ENCODE measurements at places on chromosomes 2 and 18.

GRCh38 chr2:119940856-119941255 is 72.0 kb upstream of the EPB41L5 start:
- H3K27ac ChIP-seq = no peak overlapping the region
- no peak for DNase-seq
- H3K36me3 ChIP-seq = no peaks in the 10 kb centered on the region
- no peak overlapping the region for H3K4me3 ChIP-seq
- H3K4me1 ChIP-seq = no peaks in the 10 kb centered on the region

- 0 out of 2 replicates have a peak overlapping the region, but pooled peaks have one; percentile 3 for H3K4me3 ChIP-seq
- no peaks in the 10 kb centered on the region for H3K27me3 ChIP-seq
- peak overlapping the region; percentile 98 for H3K27ac ChIP-seq
- DNase-seq = peak; percentile 97
Observed at GRCh38 chr2:207330912-207331311, 165.2 kb upstream of the KLF7 start.

DNA sequence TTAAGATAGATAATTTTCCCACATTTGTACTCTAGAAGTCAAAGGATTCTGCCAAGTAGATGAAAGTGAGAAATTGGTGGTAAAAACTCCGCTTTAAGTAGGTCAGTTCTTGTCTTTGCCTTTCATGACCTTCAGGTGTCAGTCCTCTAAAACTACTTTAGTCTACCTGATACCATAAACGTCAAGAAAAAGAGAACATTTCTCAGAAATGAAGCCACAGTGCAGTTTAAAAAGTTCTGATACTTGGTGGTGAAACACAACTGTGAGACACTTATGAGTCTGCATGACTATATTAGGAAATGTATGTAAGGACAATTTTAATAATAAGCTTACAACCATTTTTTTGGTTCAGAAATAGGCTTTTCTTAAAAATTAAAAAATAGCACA is 583.3 kb downstream of the SATB2 start:
- no peaks in the 10 kb centered on the region for H3K36me3 ChIP-seq
- H3K4me1 ChIP-seq = no peaks in the 10 kb centered on the region
- H3K27me3 ChIP-seq = no peaks in the 10 kb centered on the region

GRCh38 chr2:9753665-9754531 is 89.4 kb upstream of the TAF1B start:
- H3K36me3 ChIP-seq = no peaks in the 10 kb centered on the region
- DNase-seq = no peak
- no peak overlapping the region for H3K4me3 ChIP-seq
- H3K27ac ChIP-seq = peak overlapping the region; percentile 7

- no peak overlapping the region for H3K27ac ChIP-seq
- no peaks in the 10 kb centered on the region for H3K27me3 ChIP-seq
- H3K36me3 ChIP-seq = no peaks in the 10 kb centered on the region
Observed at GRCh38 chr18:5853253-5853652, 42.1 kb downstream of the TMEM200C start.

DNA sequence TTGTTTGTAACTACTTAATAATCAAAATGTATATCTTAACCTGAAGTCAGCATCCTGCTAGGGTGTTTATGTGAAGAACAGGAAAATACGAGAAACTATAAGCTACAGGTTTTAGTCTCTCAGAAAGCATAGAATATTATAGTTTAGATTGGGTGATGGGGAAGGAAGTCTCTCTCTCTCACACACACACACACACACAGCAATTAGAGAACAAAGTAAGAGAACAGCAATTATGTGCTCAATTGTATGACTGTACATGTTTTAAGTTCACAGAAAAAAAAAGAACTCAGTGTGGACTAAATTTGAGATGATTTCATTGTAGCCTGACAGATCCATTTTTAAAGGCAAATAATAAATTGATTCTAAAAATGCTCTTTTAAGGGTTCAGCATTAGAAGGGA is 94.3 kb upstream of the ZNF516 start:
- no peak overlapping the region for H3K27ac ChIP-seq
- no peak for DNase-seq
- H3K4me1 ChIP-seq = no peaks in the 10 kb centered on the region
- no peaks in the 10 kb centered on the region for H3K36me3 ChIP-seq

DNA sequence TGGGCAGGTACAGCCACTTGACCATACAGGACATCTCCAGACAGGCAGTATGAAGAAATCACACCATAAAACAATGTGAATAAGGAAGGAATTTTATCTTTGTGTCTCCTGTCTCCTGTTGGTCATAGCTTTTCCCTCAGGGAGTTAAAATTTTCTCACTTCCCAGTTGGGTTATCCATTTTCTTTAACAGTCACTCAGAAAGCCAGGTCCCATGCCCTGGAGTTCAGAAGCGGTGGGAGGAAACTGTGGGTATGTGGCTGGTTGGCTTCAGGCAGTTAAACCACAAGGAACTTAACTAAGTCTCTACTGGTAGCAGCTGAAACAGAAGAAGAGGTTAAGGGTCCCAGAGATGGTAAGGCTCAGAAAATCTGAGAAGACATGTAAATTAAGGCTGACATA is 6.5 kb upstream of the SMAD2 start:
- H3K36me3 ChIP-seq = no peaks in the 10 kb centered on the region
- H3K4me1 ChIP-seq = no peaks in the 10 kb centered on the region
- H3K27me3 ChIP-seq = no peaks in the 10 kb centered on the region
- no peak for DNase-seq

GRCh38 chr2:102796337-102796736 is 34.5 kb downstream of the TMEM182 start:
- no peaks in the 10 kb centered on the region for H3K36me3 ChIP-seq
- H3K4me3 ChIP-seq = no peak overlapping the region
- H3K4me1 ChIP-seq = no peaks in the 10 kb centered on the region
- H3K27ac ChIP-seq = no peak overlapping the region

DNA sequence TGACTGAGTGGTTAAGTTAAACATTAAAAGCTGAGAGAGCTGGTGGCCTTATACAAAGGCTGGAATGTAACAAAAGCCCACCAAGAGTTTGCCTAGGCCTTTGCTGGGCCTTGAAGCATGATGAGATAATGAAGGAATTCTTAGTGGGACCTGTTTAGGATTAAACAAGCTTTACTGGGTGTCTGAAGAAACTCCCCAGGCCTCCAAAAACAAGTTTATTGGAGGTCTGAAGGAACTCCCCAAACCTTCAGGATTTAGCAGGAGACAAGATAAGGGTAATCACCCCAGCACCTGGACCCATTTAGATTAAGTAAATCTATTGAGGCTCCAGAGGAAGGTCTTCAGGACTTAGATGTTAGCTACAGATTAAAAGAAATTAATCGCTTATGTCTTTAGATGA is 18.7 kb downstream of the PCARE start:
- DNase-seq = no peak
- H3K36me3 ChIP-seq = no peaks in the 10 kb centered on the region
- no peak overlapping the region for H3K4me3 ChIP-seq
- no peaks in the 10 kb centered on the region for H3K4me1 ChIP-seq
- no peak overlapping the region for H3K27ac ChIP-seq

DNA sequence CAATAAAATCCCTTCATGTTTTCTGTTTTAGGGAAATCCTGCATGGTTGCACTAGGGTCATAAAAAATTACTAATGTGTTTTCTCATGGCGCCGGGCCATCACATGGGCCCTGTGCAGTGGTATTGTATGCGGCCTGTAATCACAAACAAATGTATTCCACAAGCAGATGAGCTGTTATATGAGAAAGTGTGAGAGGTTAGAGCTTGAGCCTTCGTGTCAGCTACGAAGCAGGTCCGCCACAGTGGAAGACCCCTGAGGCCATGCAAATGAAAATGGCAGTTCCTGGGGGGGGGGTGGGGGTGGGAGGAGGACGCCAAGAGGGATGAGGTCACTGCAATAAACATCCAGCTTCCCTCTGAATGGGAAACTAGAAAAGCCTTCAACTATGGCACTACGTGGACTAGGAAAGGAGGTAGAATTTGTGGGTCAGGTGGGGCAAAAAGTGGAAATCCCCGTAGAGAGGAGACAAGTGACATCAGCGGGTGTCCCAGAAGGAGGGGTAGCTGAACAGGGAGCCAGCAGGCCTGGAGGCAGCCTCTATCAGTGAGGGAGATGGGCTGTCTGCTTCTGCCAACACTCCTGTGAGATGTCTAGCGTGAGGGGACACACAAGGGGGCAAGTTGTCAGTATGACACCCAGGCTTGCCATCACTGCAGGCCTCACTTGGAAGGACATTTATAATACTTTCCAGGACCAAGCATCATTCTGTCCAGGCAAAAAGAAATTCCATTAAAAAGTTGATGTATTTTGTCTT is 130.3 kb upstream of the CTAGE1 start:
- no peak overlapping the region for H3K4me3 ChIP-seq
- no peaks in the 10 kb centered on the region for H3K27me3 ChIP-seq
- H3K4me1 ChIP-seq = no peaks in the 10 kb centered on the region
- DNase-seq = no peak
- no peaks in the 10 kb centered on the region for H3K36me3 ChIP-seq

DNA sequence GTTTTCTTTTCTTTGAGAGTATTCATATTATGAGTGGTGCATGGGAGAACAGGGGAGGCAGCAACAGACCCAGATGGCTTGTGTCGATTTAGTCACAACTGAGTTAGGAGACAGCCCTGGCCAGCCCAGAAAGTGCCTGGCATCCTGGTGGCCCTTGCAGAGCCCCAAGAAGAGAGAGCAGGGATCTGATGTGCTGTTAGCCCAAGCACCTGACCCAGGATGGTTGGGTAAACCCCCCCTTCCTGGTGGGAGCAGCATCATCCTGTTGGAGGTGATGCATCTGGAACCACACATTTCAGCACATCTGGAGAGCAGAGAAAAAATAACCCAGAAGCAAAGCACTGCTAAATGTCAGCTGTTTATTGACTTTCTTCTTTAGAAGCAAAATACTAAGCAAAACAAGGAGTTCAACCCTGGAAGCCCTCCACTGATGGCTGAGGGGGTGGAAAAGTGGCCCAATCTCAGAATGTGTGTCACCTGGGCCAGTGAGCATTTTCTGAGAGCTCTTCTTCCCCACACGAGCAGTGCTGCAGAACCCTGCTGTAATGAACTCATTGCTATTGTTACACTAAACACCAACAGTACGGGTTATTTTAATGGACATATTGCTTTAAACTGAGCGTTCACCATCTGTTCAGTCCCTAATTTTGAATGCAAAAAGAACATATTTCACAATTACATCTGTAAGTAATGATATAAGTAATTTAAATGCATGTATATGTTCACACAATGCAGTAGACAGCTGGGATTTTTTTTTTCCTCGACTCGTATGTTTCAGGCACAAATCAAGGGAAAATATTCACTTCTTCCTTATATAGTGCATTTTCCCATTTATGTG is 100.6 kb upstream of the SMIM21 start:
- H3K4me3 ChIP-seq = no peak overlapping the region
- no peaks in the 10 kb centered on the region for H3K27me3 ChIP-seq
- H3K27ac ChIP-seq = no peak overlapping the region
- no peaks in the 10 kb centered on the region for H3K36me3 ChIP-seq
- no peak for DNase-seq

GRCh38 chr2:121093692-121094091 is 191.3 kb downstream of the TFCP2L1 start:
- DNase-seq = no peak
- H3K4me1 ChIP-seq = no peaks in the 10 kb centered on the region
- H3K27ac ChIP-seq = no peak overlapping the region
- H3K27me3 ChIP-seq = no peaks in the 10 kb centered on the region
- no peaks in the 10 kb centered on the region for H3K36me3 ChIP-seq

- H3K4me1 ChIP-seq = no peaks in the 10 kb centered on the region
- no peak overlapping the region for H3K27ac ChIP-seq
- no peak for DNase-seq
- H3K27me3 ChIP-seq = no peaks in the 10 kb centered on the region
Observed at GRCh38 chr2:105596411-105596921, 148.2 kb upstream of the NCK2 start.

GRCh38 chr2:72041638-72042111 is 106.0 kb downstream of the CYP26B1 start:
- no peaks in the 10 kb centered on the region for H3K4me1 ChIP-seq
- no peaks in the 10 kb centered on the region for H3K27me3 ChIP-seq
- H3K4me3 ChIP-seq = no peak overlapping the region
- H3K27ac ChIP-seq = no peak overlapping the region
- no peak for DNase-seq

DNA sequence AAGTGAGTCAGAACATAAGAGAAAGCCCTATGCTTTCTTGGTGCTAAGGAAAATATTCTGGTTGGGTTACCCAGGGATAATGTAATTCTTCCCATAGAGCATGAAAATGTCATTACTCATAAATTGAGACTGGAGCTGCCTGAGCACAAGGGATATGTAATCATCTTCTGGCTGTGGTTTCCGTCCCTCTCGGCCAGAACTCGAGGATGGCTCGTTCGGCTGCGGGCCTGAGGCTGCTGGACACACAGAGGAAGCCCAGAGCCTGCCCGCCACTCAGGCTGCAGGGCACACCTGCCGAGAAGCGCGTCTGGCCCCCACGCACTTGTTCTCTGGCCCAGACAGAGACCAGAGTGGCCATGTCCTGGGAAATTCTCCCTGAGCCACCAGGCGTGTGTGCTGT is 104.9 kb downstream of the ASAP2 start:
- H3K27me3 ChIP-seq = no peaks in the 10 kb centered on the region
- H3K4me1 ChIP-seq = no peaks in the 10 kb centered on the region
- no peak overlapping the region for H3K27ac ChIP-seq
- H3K36me3 ChIP-seq = no peaks in the 10 kb centered on the region

DNA sequence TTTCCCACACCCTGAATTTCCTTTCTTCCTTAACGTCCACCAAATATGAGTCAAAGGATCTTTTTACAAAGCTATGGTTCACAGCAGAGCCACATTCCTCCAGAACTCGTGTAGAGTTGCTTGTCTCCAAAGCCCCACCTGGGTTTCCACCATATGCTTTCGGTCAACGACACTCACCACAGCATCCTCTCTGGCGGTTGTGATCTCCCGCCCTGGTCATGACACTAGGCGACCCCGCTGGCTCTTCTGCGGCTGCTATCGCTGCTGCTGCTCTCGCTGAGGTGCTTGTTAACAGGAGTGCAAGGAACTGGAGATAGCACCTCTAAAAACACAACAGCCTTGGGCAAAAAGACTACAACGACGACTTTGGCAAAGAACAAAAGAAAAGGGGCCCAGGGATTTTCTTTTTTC is 340 bp downstream of the SLC40A1 start:
- no peak overlapping the region for H3K27ac ChIP-seq
- H3K36me3 ChIP-seq = no peaks in the 10 kb centered on the region
- H3K4me3 ChIP-seq = 0 out of 2 replicates have a peak overlapping the region, but pooled peaks have one; percentile 27

DNA sequence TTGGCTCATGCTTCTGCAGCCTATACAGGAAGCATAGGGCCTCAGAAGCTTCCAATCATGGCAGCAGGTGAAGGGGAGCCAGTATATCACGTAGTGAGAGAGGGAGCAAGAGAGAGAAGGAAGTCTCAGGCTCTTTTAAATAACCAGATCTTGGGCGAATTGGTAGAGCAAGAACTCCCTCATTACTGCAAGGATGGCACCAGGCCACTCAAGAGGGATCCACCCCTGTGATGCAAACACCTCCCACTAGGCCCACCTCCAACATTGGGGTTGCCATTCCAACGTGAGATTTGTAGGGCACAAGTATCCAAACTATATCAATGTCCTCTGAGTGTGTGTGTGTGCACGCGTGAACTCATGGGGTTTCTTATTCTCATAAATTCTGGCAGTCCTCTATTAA is 37.6 kb upstream of the RMP24 start:
- H3K27me3 ChIP-seq = no peaks in the 10 kb centered on the region
- no peak overlapping the region for H3K4me3 ChIP-seq
- no peaks in the 10 kb centered on the region for H3K4me1 ChIP-seq
- H3K36me3 ChIP-seq = no peaks in the 10 kb centered on the region
- DNase-seq = no peak

All from GM12878 (cell line).